SIG-M5 (cell line): ENCODE measurements at places on chromosomes 3 and 15.

DNA sequence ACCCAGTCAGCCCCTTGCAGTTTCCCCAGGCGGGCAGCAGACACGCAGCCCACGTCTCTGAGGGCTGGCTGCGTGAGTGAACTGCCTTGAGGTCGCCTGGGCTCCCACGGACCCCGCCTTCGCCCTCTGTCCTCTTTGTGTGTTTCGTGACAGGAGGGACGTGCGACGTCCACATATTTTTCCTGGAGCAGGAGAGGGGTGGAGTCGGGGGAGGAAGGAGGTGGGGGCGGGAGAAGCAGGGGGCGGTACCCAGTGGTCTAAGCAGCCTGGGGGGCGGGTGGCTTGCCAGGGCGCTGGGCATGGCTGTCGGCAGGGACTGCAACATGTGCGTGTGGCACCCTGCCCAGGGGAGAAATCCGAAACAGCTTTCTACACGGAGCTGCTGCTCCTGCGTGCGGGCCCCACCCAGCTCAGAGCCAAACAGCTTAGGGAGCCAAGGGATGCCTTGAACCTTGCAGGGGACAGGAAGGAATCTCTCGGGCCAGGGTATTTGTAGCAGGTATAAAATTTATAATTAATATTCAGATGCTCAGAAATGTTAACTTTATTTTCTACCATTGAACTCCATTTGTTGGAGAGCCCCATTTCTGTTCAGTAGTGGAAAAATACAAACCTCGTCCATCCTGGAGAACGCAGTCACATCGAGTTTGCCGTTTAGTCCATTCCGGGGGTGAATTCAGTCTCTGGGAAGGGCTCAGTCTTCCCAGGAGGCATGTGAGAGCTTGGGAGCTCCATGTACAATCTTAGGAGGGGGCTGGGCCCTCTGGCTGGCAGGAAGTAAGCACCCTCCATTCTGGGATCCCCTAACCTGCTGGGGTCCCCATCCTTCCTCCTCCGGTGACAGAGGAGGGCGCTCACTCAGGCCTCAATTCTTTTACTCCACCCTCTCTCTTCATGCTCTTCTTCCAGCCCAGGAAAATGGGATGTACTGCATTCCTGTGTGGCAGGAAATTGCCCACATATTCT, 79.1 kb upstream of the MEF2A start:
- no peak for DNase-seq

DNA sequence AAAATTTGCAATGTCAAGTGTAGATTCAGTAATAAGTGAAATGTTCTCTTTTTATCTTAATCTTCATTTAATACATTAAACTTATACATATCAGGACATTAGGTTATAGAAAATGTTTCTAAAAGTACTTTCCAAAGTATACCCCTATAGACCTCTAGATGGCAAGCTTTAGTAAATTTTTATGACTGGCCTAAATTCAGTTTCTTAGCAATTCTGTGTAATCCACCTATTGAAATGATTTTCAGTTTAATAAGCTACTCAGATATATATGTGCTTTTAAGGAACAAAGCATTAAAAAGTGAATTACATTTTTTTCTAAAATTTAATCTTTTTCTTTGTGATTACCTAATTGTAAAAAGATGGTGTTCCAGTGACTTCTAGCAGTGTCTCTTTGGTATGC, 342.2 kb downstream of the GBE1 start:
- no peak for DNase-seq

DNA sequence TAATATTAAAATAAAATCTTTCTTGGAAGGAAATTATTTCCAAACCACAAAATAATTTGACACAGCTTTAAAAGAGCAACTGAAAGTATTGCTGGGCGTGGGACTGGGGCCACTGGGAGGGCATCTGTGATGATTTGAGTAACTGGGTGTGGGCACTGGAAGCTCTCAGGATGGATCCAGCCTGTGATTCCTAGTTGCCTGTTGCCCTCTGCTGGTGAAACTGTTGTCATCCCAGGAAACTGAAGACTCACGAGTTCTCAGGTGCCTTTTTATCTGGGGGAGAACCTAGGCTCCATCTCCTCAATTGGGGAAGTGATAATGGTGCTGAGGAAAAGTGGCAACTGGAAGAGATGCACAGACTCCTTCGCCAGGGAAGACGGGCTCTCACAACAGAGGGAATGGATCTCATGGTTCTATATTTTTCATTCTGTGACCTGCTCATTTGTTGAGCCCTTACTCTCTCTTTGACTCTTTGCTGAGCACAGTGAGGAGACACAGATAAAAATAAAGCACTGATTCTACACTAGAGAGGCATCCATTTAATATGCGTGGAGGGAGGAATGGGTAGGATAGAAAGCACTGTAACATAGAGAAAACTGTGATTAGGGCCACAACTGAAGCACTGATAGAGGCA, 61.6 kb downstream of the TPRG1 start:
- DNase-seq, result no peak

DNA sequence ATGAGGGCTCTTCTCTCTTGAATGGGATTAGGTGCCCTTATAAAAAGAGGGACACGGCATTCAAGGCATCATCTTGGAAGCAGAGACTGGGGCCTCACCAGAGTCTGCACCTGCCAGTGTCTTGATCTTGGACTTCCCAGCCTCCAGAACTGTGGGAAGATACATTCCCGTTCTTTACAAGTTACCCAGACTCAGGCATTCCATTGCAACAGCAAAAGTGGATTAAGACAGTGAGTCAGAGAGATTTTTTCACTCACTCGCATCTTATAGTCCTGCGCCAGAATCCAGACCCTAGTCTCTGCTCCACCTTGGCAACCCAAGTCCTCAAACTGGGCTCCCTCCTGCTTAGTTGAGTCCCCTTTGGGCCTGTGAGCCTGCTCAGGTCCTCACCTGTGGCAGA, 2.7 kb downstream of the LCTL start:
- DNase-seq, result no peak

GRCh38 chr15:86653344-86654197, 573.9 kb downstream of the AGBL1 start:
- DNase-seq, result no peak

DNA sequence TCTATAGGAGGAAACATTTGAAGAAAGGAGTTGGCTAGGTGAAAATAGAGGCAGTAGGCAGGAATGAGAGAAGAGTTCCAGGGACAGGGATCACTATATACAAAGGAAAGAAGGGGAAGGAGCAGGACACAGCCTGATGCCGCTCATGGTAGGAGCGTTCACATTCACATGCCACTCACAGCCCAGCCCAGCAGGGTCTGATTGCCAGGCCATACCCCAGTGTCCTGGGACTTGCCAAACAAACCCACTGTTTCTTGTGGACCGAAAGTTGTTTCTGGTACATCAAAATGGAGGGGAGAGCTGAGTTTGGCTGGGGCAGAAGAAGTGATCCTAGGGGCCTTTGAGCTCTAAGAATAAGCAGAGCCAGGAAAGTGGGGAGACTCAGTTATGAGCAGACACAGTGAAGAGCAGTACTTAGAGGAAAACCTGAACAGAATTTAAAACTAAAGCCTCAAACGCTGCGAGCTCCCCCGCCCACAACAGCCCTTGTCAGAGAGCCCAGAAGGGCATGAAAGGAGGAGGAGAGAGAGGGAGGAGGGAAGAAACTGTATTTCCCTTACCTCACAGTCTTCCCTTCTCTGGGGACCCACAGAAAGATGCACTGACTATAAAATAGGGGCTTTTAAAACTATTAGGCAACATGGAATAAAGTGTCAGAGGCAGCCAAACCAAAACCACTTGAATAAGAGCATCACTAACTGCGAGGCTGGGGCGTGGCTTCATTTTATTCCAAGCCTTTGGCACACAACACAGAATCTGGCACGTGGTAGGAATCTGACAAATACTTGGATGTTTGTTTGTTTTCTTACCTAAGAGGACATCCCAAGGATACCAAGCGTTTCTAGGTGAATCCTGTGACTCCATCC, 129.0 kb downstream of the RPL22L1 start:
- DNase-seq, result no peak

- DNase-seq, result no peak
These were observed 427.0 kb upstream of the RARB start for GRCh38 chr3:25000971-25001591.
